ENCODE measurements at places on chromosomes 12 and 14. TPM values are rescaled to one million over a fixed set of nuclear protein-coding genes. Genes with fewer than 3 reads are reported as not detected.

DNA sequence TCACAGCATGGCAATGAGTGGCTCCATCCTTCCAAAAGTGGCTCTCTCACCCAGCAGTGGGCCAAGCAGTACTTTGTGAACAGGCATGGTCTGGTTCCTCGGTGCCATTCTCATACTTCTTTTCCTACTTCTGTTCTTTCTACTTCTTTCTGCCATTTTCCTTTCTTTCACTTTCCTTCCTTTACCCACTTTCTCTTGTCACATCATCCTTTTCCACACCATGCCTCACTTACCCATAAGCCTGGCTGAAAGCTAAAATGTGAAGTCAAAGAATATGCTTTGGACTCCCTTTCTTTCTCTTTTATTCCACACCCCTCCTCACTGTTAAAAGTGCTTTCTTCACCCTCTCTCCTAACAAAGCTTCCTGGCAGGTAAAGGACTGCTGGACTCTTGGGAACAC lies 57.0 kb downstream of the PTHLH start:
- no peaks in the 10 kb centered on the region for H3K4me1 ChIP-seq
- DNase-seq, result no peak
- H3K36me3 ChIP-seq, result no peaks in the 10 kb centered on the region
- H3K27ac ChIP-seq, result no peak overlapping the region
- H3K4me3 ChIP-seq, result no peak overlapping the region

- no peak for DNase-seq
- no peak overlapping the region for H3K4me3 ChIP-seq
- no peaks in the 10 kb centered on the region for H3K27me3 ChIP-seq
Observed at GRCh38 chr12:44379831-44380230, 496.3 kb downstream of the NELL2 start.

GRCh38 chr12:62720661-62721330 lies 214.2 kb downstream of the PPM1H start:
- no peak overlapping the region for H3K27ac ChIP-seq
- H3K4me1 ChIP-seq, result no peaks in the 10 kb centered on the region
- no peaks in the 10 kb centered on the region for H3K36me3 ChIP-seq
- H3K4me3 ChIP-seq, result no peak overlapping the region
- DNase-seq, result no peak

- H3K36me3 ChIP-seq, result peaks cover 64% of the 10 kb centered on the region
- no peaks in the 10 kb centered on the region for H3K27me3 ChIP-seq
- H3K4me3 ChIP-seq, result no peak overlapping the region
- no peak overlapping the region for H3K27ac ChIP-seq
Observed at GRCh38 chr12:132055535-132056096, 88.5 kb downstream of the DDX51 start.

DNA sequence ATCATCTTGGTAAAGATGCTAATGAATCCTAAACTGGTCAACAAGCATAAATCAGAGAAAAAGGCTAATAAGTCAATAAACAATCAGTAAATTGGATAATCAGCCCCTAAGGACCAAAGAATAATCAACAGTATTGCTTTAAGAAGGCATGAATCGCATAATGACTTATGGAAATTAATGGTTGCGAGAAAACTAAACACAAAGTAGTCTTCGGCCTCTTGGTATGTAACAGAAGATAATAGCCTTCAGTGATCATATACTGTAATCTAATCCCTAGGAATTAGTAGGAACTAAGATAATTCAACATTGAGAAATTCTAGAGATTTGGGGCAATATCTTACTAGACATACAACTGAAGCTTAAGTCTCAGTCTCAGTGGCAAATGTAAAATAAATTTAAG lies 122.1 kb downstream of the PRKCH start:
- no peak for DNase-seq
- no peaks in the 10 kb centered on the region for H3K36me3 ChIP-seq
- H3K4me3 ChIP-seq, result no peak overlapping the region
- no peaks in the 10 kb centered on the region for H3K27me3 ChIP-seq
- H3K27ac ChIP-seq, result no peak overlapping the region

IL26 gene
- not detected for total RNA-seq

GRCh38 chr12:32517966-32518365 lies 118.6 kb downstream of the FGD4 start:
- H3K27me3 ChIP-seq, result no peaks in the 10 kb centered on the region
- H3K4me3 ChIP-seq, result no peak overlapping the region
- DNase-seq, result no peak
- no peak overlapping the region for H3K27ac ChIP-seq

CLEC7A gene
- 0.09 TPM for total RNA-seq

IFI27L2 gene
- 37.0 TPM for total RNA-seq

SPX gene
- total RNA-seq, result 0.54 TPM

SIRT4 gene
- 1.7 TPM for total RNA-seq

DNA sequence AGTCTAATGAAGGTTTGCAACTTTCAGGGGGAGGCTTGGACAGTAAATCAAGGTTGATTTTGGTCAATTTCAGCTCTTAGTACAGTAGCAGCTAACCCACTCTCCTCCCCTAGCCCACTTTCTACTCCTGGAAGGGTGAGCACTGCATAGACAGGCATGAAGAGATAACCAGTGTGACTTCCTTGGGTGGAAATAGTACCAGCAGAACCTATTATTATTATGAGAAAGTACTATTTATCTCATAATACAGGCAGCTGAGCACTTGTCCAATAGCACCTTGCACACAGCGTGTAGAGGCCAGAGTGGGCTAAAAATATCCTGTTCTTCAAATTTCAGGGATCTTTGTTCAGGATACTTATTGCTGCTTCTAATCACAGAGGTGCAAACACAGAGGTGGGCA lies 96.2 kb upstream of the FKBP4 start:
- no peaks in the 10 kb centered on the region for H3K4me1 ChIP-seq
- no peak overlapping the region for H3K27ac ChIP-seq
- peaks cover 52% of the 10 kb centered on the region for H3K27me3 ChIP-seq
- DNase-seq, result no peak
- no peaks in the 10 kb centered on the region for H3K36me3 ChIP-seq

CCDC177 gene
- not detected for total RNA-seq

SERPINA1 gene
- 0.31 TPM for total RNA-seq

DNA sequence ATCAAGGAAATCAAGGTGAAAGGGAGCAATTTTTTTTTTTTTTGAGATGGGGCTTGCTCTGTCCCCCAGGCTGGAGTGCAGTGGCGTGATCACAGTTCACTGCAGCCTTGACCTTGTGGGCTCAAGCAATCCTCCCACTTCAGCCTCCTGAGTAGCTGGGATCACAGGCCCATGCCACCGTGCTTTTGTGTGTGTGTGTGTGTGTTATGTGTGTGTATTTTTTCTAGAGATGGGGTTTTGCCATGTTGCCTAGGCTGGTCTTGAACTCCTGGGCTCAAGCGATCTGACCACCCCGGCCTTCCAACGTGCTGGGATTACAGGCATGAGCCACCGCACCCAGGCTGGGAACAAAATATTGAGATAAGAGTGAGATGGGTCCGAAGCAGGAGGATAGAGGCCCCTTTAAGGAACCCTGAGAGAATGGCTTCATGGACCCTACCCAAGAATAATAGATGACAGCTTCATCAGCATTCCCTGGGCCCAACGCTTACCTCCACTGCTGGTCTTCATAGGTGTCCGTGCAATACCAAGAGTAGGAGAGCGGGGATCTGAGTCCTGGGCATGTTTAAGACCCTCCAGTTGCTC lies 1.0 kb downstream of the CDCA3 start:
- H3K27me3 ChIP-seq, result no peaks in the 10 kb centered on the region
- no peak overlapping the region for H3K4me3 ChIP-seq
- no peak for DNase-seq
- H3K27ac ChIP-seq, result no peak overlapping the region

- DNase-seq, result no peak
- H3K27me3 ChIP-seq, result peaks cover 12% of the 10 kb centered on the region
- H3K4me1 ChIP-seq, result no peaks in the 10 kb centered on the region
- H3K36me3 ChIP-seq, result no peaks in the 10 kb centered on the region
Observed at GRCh38 chr12:53807322-53807860, 55.6 kb upstream of the CISTR start.

MCRS1 gene
- 82.2 TPM for total RNA-seq

DNA sequence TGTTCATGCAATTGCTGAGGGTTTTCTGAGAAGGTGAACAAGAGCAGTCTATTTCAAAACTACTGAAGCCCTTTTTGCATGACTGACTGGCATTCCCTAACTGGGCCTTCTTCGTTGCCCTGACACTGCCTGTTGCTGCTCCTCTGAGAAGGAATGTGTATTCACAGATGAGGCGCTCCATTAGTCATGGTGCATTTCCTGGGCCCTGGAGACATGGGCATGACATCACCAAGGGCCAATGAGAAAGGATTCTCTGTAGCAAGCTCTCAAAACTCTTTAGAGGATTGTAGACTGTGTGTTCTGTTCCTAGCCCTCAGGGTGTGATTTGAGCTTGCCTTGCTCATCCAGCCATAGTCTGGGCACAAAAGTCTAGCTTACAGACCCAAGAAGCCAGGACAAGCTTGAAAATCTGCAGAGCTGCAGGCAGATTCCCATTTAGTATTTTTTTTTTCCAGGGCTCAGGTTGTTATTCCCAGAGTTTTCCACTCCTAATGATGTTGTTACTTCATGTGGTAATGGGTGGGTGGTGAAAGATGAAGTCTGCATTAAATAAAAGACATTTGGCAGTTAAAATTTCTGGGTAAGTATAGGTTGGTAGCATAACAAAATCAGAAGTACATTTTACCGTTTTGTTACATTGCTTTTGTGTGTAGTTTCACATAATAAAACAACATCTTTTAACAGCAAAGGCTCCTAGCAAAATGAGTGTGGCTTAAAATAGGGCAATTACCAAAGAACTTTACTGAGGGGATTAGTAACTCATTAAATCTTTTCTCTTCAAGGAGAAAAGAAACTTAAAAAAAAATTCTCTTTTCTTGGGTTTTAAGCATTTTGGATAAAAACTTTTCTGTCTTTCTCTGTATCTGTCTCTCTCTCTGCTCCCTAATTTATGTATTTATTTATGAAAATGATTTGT lies 318.4 kb downstream of the RAD51B start:
- DNase-seq, result no peak
- no peak overlapping the region for H3K4me3 ChIP-seq
- H3K4me1 ChIP-seq, result peaks cover 2% of the 10 kb centered on the region
- no peak overlapping the region for H3K27ac ChIP-seq

PAX9 gene
- not detected for total RNA-seq

DNA sequence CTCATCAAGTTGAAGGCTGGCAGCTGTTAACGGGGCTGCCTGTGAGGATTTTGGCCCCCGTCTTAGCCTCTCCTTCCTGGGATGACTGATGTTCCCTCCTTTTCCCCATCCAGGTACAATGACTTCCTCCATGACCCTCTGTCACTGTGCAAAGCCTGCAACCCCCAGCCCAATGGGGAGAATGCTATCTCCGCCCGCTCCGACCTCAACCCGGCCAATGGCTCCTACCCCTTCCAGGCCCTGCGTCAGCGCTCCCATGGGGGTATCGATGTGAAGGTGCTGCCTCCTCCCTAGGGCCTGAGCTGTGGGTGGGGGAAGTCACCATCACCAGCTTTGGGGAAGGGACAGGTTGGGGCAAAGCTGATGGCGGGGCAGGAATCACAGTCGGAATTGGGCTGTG lies 16.1 kb downstream of the SDS start:
- H3K27ac ChIP-seq, result no peak overlapping the region
- H3K27me3 ChIP-seq, result no peaks in the 10 kb centered on the region
- H3K4me1 ChIP-seq, result no peaks in the 10 kb centered on the region
- peaks cover 34% of the 10 kb centered on the region for H3K36me3 ChIP-seq
- DNase-seq, result no peak

DNA sequence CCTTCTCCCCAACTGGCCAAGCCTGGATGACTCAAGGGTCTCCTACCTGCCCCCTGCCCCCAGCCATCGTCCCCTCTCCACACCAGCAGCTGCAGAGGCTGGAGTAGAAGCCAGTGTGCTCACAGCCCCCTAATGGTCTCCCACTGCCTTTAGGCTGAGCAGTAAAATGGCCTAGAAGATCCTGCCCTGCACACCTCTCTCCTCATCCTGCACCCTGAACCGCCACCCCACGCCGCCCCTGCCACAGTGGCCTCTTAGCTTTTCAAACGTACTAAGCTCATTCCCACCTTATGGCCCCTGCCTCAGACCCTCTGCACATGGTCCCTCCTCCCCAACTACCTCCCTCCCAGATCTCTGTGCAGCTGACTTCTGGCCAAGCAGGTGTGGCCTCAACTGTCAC lies 46.3 kb downstream of the RBM19 start:
- no peak overlapping the region for H3K27ac ChIP-seq
- no peak overlapping the region for H3K4me3 ChIP-seq
- no peaks in the 10 kb centered on the region for H3K4me1 ChIP-seq
- peaks cover 89% of the 10 kb centered on the region for H3K36me3 ChIP-seq

NFE2 gene
- total RNA-seq, result not detected

DNA sequence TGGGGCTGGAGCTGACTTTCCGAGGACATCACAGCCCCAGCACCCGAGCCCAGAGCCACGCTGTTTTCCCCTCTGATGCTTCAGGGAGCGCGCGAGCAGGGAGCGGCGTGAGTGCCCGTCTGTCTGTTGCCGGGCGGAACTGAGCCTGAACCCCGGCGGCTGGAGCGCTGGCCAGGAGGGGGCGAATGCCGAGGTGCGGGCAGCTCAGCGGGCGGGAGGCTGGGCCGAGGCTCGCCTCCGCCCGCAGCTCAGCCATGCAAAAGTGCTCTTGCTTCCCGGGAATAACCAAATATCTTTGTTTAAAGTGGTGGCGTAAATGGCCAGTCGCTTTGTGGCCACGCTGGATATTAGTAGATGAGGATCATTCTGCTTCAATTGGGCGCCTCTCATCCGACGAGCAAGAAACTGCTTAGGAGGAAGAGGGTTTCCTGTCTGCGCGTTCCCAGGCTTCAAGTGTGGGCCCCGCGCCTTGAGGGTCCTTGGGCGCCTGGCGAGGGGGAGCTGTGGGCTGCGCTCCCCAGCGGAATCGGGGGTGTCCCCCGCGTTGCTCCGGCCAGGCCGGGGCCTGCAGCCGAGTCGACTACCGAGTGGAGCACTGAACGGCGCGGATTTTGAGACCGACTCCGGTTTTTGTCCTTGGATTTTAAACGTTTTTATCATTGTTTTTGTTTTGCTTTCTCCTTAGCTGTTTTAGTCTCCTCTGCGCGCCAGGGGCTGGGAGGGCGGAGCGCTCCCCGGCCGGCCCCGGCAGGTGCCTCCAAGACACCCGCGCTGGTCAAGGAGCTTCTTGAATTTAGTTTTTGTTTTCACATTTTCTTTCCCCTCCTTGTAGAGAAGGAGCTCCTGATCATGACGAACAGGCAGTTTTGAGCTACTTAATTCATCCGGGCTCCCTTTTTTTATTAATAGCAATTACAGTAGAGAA lies 831 bp upstream of the NKX2-1 start:
- no peak for DNase-seq
- peaks cover 50% of the 10 kb centered on the region for H3K27me3 ChIP-seq
- H3K4me1 ChIP-seq, result peaks cover 7% of the 10 kb centered on the region
- H3K27ac ChIP-seq, result no peak overlapping the region

DNA sequence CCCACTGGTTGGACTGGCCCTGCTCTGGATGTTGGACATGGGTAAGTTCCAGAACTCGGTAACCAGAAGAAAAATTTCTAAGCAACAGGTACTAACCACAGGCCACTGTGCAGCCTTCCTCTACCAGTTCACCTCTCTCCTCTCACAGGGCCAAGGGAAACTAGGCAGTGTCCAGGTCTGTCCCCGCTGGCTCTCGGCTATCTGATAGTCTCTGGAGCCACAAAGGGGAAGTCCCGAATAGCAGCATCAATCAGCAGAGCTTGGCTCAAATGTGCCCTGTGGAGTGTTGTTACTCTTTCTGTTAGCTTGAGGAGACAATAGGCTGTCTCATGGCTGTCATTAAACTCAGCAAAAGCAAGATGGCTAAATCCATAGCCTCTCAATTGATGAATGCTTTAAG lies 73.2 kb downstream of the TSPAN11 start:
- no peak overlapping the region for H3K4me3 ChIP-seq
- H3K27me3 ChIP-seq, result no peaks in the 10 kb centered on the region
- H3K4me1 ChIP-seq, result no peaks in the 10 kb centered on the region
- H3K36me3 ChIP-seq, result no peaks in the 10 kb centered on the region
- H3K27ac ChIP-seq, result no peak overlapping the region
- DNase-seq, result no peak

Measured in activated B cell treated with CpG ODN at 0.5 μM for 24 hours (primary cell).